Heart right ventricle (tissue), 16 donors: ENCODE measurements at places on chromosomes 11 and 22. TPM values are rescaled to one million over a fixed set of nuclear protein-coding genes. Genes with fewer than 3 reads are reported as not detected.

The MIAT gene
- total RNA-seq: 0.73 TPM

The NLRP6 gene
- total RNA-seq: 0.10 TPM

The MRGPRX3 gene
- not detected for total RNA-seq

The BAIAP2L2 gene
- total RNA-seq: 0.24 TPM

The NRXN2 gene
- total RNA-seq: 0.81 TPM

The GLB1L2 gene
- total RNA-seq: 0.11 TPM

The NPAS4 gene
- not detected for total RNA-seq

The DNAJB7 gene
- total RNA-seq: not detected

The HTR3B gene
- total RNA-seq: not detected

The OR51S1 gene
- not detected for total RNA-seq

The KCNJ1 gene
- not detected for total RNA-seq

The VEGFB gene
- total RNA-seq: 285 TPM

The OR4D5 gene
- not detected for total RNA-seq

The GSTT2B gene
- 2.1 TPM for total RNA-seq

The PGR gene
- total RNA-seq: 9.5 TPM

The ACCS gene
- 8.3 TPM for total RNA-seq

The ANGPTL5 gene
- total RNA-seq: 0.44 TPM

The FOLR1 gene
- 0.25 TPM for total RNA-seq

The GRM5 gene
- total RNA-seq: not detected

The OR4C3 gene
- total RNA-seq: not detected
